Left lung (tissue), 14 donors: ENCODE measurements at places on chromosomes 6 and 20.

DNA sequence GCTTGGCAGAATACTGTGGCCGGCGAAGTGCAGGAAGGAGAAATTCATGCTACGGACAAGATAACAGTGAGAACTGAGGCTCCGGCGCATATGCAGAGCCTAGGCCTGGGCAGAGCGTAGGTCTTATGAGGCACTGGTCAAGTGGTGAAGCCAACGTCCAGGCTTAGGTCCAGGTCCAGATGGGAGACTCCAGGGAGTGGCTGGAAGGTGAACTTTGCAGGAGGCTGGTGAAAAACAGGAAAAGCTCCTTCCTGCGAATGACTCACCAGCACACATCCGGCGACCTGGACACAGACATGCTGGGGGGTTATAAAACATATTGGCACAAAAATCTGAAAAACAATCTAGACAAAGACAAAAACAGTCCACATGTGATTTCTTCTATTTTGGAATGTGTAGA, 15.4 kb downstream of the C6orf141 start:
- H3K27ac ChIP-seq: no peak overlapping the region
- peak; percentile 9 for DNase-seq
- H3K36me3 ChIP-seq: no peaks in the 10 kb centered on the region
- H3K27me3 ChIP-seq: no peaks in the 10 kb centered on the region

DNA sequence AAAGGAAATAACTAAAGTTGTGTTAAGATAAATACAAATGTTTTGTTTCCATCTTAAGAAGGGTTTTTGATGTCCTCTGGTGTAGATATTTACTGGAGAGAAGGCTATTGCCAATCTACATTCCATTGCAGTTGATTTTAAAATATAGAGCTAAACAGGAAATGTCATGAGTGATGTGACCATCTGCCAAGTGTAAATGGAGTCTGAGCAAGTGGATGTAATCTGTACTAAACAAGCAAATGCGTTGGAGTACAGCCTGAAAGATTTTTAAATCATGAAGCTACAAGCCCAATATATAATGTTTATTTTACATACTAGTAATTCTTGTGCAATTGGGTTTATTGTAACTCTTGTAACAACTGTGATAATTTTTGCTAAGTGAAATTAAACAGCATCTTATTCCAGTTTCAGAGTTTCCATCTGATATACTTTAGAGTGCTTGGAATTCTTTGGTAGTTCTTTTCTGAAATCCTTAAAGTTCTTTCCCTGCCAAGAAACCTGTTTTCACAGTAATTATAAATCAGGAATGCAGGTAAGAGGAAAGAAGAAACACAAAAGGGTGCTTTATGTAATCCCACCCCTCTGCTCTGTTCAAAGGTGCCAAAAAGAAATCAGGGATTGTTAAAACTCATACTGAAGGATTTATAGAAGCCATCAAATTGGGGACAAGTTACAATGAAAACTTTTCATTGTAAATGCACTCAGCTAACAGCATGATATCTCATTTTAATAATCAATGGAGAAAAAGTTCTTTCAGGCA, 47.2 kb upstream of the FLRT3 start:
- H3K4me1 ChIP-seq: no peaks in the 10 kb centered on the region
- H3K27ac ChIP-seq: no peak overlapping the region
- no peaks in the 10 kb centered on the region for H3K36me3 ChIP-seq
- no peaks in the 10 kb centered on the region for H3K27me3 ChIP-seq
- no peak overlapping the region for H3K4me3 ChIP-seq

DNA sequence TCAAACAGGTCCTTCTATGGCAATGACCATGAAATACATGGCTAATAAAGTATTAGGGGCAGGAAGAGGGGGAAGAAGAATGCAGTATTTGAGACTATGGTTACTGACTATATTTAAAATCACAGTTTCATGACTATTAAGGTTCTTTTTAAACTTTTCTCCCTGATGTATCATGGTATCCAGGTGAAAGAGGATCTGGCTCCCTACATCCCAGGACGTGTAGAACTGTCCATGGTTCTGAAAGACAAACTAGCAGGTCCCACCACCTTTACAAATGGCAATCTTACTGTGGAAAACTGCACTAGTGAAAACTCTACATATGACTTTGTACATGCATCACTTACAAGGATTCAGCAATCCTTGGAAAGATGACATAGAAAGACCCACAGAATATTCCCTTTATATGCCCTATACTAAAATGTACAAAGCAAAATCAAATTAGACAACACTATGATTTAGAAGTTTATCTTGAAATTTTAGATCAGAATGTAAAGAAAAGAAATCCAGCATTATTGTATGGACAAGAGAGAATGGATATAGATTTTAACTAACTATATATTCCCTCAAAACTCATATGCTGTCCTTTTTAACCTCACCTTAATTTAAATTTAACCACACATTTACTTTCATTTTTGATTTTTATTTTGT, 33.5 kb downstream of the RPP21 start:
- no peak overlapping the region for H3K27ac ChIP-seq
- H3K36me3 ChIP-seq: no peaks in the 10 kb centered on the region
- peaks cover 55% of the 10 kb centered on the region for H3K27me3 ChIP-seq
- no peak overlapping the region for H3K4me3 ChIP-seq
- peak; percentile 21 for DNase-seq

GRCh38 chr6:166206510-166207283, 39.0 kb upstream of the TBXT start:
- H3K36me3 ChIP-seq: no peaks in the 10 kb centered on the region
- H3K27ac ChIP-seq: no peak overlapping the region
- H3K27me3 ChIP-seq: peaks cover 4% of the 10 kb centered on the region
- no peak overlapping the region for H3K4me3 ChIP-seq
- no peak for DNase-seq

DNA sequence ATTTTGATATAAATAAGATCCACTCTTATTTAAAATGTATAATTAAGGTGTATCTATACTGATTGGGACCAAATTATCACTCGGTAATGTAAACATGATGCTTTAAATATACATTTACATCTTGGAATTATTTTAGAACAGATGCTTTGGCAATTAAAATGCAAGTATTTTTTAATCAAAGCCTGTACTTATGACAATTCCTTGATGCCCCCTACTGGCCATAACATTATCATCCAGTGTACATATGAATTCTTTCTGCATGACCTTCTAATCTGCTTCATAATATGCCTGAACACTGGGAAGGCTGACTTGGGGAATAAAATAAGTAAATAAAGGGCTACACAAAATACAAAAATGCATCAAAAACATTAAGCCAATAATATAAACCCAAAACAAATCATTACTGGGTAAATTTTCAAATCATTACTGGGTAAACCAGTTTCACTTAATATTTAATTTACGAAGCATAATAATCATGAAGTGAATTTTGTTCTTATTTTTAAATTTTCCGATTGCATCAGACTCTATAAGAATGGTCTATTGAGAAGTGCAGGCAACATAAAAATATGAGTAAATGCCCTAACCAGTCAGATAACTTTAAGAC, 65.1 kb downstream of the CGA start:
- H3K36me3 ChIP-seq: no peaks in the 10 kb centered on the region
- no peaks in the 10 kb centered on the region for H3K4me1 ChIP-seq
- H3K27ac ChIP-seq: no peak overlapping the region
- no peak overlapping the region for H3K4me3 ChIP-seq

GRCh38 chr6:76862936-76863335, 600.4 kb downstream of the HTR1B start:
- H3K4me1 ChIP-seq: no peaks in the 10 kb centered on the region
- no peaks in the 10 kb centered on the region for H3K27me3 ChIP-seq
- no peak for DNase-seq
- no peak overlapping the region for H3K4me3 ChIP-seq

GRCh38 chr6:3232017-3232945, 4.8 kb upstream of the TUBB2B start:
- H3K27me3 ChIP-seq: peaks cover 98% of the 10 kb centered on the region
- no peaks in the 10 kb centered on the region for H3K36me3 ChIP-seq
- no peak overlapping the region for H3K27ac ChIP-seq
- peaks cover 32% of the 10 kb centered on the region for H3K4me1 ChIP-seq
- no peak for DNase-seq

- no peaks in the 10 kb centered on the region for H3K36me3 ChIP-seq
- no peak for DNase-seq
- peaks cover 17% of the 10 kb centered on the region for H3K4me1 ChIP-seq
- no peaks in the 10 kb centered on the region for H3K27me3 ChIP-seq
- no peak overlapping the region for H3K4me3 ChIP-seq
Observed at GRCh38 chr6:106122938-106123656, 37.0 kb downstream of the PRDM1 start.

DNA sequence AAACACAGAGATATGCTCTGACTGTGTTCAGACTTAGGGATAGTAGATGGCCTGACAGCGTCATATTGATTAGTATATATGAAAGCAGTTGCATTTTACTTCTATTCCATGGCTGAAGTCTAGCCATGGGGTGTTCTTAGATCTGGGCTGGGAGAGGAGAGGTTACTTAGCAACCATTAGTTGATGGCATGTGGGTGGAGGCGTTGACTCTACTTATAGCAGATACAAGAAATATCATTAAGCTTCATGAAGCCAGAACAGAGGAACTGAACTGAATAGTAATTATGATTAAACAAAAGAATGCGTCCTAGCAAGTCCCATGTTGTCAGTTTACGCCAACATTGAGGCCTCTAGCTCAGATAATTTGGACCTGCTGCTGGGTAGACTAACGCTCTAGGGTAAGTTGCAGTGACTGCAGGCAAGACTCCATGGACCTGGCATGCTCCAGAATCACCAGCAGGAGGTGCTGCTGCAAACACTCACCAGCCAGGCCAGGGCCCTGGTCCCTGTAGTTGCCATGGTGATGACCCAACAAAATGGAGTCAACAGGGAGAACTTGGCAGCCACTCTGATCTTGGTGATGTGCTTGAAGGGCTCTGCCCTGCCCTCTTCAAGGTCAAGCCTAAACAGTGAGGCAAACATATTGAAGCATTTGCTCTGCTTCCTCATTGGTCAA, 477.3 kb downstream of the PREX1 start:
- no peaks in the 10 kb centered on the region for H3K4me1 ChIP-seq
- no peak overlapping the region for H3K4me3 ChIP-seq
- no peaks in the 10 kb centered on the region for H3K36me3 ChIP-seq
- DNase-seq: no peak
- H3K27me3 ChIP-seq: peaks cover 5% of the 10 kb centered on the region

DNA sequence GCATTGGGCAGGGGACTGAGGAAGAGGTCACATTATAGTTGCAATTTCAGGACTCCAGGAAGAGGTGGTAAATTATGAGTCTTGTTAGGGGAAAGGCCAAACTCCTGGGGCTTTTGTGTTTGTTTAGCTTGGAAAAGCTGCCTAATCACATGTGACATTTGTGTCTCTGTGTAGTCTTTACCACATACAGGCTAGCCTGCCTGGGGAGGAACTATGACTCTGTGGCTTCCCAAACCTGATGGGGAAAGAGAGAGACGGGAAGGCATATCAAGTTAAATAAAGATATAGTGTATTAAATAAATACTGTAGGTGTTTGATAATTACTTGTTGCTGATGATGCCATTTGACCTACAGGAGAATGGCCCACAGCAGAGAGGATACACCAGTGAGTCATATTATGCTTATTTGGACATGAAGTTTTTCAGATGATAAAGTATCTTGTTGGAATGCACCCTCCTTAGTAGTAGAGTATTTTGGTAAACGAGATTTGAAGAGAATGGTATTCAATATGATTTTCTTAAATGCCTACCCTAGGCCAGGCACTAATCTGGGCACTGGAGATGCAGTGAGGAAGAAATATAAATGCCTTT, 4.0 kb downstream of the BLTP3A start:
- no peaks in the 10 kb centered on the region for H3K36me3 ChIP-seq
- H3K4me3 ChIP-seq: no peak overlapping the region
- no peaks in the 10 kb centered on the region for H3K27me3 ChIP-seq
- no peak for DNase-seq

- no peak overlapping the region for H3K4me3 ChIP-seq
- H3K36me3 ChIP-seq: no peaks in the 10 kb centered on the region
- no peak for DNase-seq
- no peaks in the 10 kb centered on the region for H3K4me1 ChIP-seq
- H3K27me3 ChIP-seq: no peaks in the 10 kb centered on the region
- H3K27ac ChIP-seq: no peak overlapping the region
Observed at GRCh38 chr20:13158369-13158768, 62.7 kb upstream of the ISM1 start.

GRCh38 chr6:34391473-34391785, 1.0 kb downstream of the NUDT3 start:
- H3K4me1 ChIP-seq: peaks cover 7% of the 10 kb centered on the region
- H3K4me3 ChIP-seq: peak overlapping the region; percentile 94
- H3K27me3 ChIP-seq: no peaks in the 10 kb centered on the region
- DNase-seq: no peak
- no peaks in the 10 kb centered on the region for H3K36me3 ChIP-seq

- H3K27me3 ChIP-seq: no peaks in the 10 kb centered on the region
- no peaks in the 10 kb centered on the region for H3K36me3 ChIP-seq
- H3K4me1 ChIP-seq: no peaks in the 10 kb centered on the region
- H3K4me3 ChIP-seq: no peak overlapping the region
Observed at GRCh38 chr6:21679761-21680265, 86.3 kb downstream of the SOX4 start.

GRCh38 chr6:5681480-5681879, 325.2 kb downstream of the NRN1 start:
- DNase-seq: no peak
- H3K27ac ChIP-seq: no peak overlapping the region
- H3K4me1 ChIP-seq: peaks cover 6% of the 10 kb centered on the region
- H3K27me3 ChIP-seq: no peaks in the 10 kb centered on the region

DNA sequence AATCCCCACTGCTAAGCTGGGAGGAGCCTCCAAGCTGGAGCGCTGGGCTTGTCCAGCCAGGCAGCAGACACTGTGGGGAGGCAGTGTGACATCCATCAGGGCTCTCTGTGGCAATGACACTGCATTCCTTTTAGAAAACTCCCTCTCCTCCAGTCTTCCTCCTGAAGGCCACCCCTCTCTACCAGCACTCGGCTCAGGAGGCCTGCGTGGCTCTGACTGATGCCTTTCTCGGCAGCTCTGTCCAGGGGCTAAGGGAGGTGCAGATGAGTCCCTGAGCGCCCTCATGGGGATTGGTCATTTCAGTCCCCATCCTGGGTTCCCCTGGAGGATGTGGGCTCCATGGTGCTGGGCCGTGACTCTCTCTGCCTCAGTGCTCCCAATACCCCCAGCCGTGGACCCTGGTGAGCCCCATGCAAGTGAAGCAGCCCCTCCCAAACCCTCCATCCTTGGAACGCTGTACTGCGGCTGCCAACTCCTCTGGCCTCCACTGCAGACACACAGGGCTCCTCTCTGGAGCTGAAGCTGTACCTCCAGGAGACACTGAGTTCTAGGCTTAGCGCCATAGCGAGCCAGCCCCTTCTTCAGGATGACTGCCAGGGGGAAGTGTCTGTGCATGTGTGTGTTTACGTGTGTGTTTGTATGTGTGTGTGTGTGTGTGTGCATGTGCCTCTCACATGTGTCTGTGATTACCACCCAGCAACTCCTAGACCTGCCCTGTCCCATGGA, 209.6 kb downstream of the ERMARD start:
- no peak for DNase-seq
- H3K4me3 ChIP-seq: no peak overlapping the region
- peaks cover 16% of the 10 kb centered on the region for H3K4me1 ChIP-seq
- H3K27me3 ChIP-seq: peaks cover 76% of the 10 kb centered on the region
- no peak overlapping the region for H3K27ac ChIP-seq

- H3K36me3 ChIP-seq: no peaks in the 10 kb centered on the region
- no peak overlapping the region for H3K27ac ChIP-seq
- no peak overlapping the region for H3K4me3 ChIP-seq
Observed at GRCh38 chr20:38825901-38826625, 20.6 kb downstream of the PPP1R16B start.
